ENCODE measurements at places on chromosomes 11 and 22.
A peak's percentile ranks its signal among the peaks of the same experiment; 100 is the strongest.

- no peak for DNase-seq
Observed at GRCh38 chr11:106480581-106481190, 403.2 kb downstream of the AASDHPPT start.

DNA sequence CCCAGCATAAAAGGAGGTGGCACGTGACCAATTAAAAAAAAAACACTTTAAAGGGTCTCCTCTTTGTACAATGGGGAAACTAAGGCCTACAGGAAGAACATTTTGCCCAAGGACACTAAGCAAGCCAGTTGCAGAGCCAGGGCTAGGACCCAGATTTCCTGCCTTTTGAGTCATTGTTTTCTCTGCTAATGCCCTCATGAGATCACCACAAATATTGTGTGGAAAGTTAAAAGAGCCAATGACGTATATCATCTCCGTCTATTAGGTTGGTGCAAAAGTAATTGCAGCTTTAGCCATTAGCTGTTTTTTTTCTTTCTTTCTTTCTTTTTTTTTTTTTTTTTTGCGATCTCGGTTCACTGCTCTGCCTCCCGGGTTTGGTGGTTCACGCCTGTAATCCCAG, 24.1 kb upstream of the LRRC32 start:
- no peak for DNase-seq

- DNase-seq, result no peak
Observed at GRCh38 chr22:41367039-41367679, 14.6 kb upstream of the TEF start.

DNA sequence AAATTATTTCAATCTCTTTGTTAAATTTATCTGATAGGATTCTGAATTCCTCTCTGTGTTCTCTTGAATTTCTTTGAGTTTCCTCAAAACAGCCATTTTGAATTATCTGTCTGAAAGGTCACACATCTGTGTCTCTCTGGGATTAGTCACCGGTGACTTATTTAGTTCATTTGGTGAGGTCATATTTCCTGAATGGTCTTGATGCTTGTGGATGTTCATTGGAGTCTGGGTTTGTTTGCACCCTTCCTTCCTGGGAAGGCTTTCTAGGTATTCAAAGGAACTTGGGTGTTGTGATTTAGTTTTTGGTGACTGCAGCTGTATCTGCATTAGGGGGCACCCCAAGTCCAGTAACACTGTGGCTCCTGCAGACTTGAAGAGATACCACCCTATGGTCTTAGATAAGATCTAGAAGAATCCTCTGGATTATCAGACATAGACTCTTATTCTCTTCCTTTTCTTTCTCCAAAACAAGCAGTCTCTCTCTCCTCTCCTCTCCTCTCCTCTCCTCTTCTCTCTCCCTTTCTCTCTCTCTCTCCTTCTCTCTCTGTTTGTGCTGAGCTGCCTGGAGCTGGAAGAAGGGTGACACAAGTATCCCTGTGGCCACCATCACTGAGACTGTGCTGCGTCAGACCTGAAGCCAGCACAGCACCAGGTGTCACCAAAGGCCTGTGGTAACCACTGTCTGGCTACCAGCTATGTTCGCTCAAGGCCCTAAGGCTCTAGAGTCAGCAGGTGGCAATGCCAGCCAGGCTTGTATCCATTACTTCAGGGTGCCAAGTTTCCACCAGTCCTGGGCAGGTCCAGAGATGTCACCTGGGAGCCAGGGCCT, 3.3 kb upstream of the HEPN1 start:
- DNase-seq, result no peak

DNA sequence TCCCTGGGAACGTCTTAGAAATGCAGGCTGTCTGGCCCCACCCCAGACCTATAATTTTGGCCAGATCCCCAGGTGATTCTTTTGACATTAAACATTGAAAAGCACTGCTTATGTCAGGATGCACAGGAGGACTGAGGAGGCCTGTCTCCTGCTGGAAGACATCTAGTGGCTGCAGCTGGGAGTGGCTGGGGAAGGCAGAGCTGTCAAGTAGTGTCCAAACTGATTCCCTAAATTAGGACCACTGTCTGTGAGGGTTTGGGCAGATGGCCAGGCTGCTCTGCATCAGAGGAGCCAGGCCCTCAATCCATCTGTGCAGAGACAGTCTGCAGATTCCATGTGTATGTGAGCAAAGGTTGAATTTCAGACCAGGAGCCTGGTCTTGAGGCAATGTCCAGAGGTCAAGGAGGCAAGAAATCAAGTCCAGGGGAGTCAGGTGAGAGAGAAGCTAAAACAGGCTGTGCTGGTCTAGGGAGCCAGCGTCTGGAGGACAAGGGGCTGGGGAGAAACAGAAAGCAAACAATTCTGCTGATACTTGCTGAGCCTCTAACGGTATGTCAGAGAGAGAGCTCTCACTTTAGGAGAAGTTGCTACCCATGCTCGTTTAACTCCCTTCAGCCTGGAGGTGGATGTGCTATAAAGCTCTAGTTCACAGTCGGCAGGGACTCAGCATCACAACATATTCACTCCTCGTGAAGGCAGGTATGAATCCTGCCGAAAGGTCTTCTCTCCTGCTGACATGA, 15.3 kb upstream of the SYTL2 start:
- no peak for DNase-seq

- DNase-seq, result no peak
Observed at GRCh38 chr11:44731685-44732430, 5.1 kb downstream of the TSPAN18 start.

DNA sequence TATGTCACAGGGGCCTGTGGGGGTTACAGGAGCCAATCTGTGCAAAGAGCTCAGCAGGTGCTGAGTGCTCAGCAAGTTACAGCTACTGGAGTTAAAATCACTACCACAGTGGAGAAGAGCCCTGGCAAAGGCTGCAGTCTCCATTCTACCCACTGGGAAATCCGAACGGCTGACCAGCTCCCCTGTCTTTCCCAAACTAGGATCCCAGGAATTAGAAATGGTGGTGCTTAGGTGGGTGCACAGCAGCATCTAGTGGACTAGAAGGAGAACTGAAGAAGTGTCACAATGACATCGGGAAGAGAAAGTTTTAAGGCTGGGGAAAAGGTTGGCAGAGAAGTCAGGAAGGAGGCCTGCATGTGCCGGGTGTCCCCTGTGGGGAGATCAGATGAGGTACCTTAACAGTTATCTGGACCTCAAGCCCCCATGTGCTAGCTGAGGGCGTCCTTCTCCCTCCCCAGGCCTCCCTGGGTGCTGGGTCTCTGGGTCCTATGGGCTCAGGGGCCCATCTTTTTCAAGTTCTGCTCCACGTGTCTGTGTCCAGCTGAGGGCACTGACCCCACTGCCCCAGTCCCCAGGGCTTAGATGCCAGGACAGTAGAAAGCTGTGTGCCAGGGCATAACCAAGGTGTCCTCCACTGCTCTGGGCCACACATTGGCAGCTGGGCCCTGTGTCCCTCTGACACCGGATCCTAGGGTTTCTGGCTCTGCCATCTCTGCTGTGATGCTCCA, 1.9 kb downstream of the PIWIL3 start:
- DNase-seq, result no peak

DNA sequence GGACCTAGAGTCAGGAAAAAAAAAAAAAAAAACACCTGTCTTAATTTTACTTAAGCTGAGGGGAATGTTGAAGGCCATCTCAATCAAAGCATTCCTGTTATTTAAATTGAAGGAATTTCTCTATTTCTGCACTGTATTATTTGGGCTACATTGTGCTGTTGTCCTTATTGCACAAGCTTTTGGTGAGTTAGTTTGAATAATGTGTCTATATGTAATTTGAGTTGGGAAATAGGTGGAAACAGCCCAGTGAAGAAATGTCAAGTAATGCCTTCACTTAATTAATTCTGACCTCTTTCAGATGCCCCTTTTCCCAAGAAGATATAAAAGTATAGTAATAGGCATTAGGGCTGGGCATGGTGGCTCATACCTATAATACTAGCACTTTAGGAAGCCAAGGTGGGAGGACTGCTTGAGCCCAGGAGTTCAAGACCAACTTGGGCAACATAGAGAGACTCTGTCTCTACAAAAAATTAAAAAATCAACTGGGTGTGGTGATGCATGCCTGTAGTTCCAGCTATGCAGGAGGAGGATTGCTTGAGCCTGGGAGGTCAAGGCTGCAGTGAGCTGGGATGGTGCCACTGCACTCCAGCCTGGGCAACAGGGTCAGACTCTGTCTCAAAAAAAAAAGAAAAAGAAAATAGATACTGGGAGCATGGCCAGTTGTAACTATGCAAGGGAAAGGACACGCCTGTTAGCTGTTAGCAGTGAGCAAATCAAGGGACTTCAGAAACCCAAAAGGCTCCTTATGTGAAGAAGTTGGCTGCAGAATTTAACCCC, 34.9 kb downstream of the OR10A6 start:
- no peak for DNase-seq

- DNase-seq, result no peak
Observed at GRCh38 chr11:133173810-133174412, 358.4 kb downstream of the OPCML start.

DNA sequence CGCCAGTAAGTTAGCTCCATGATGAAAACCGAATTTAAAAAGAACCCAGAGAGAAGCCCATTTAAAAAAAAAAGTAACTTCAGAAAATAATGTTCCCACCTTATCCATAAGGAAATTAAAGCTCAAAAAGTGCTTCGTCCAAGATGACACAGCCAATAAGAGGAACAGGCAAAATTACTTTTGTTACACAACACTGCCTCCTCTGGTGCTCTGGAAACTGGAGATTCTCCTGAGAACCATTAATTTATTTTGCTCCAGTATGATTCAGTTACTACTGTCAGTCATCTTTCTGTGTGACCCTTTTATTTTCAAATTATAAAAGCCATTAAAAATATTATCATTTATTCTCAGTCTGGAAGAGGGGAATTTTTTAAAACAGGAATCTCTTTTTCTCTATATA, 2.0 kb downstream of the IFT27 start:
- DNase-seq, result no peak

DNA sequence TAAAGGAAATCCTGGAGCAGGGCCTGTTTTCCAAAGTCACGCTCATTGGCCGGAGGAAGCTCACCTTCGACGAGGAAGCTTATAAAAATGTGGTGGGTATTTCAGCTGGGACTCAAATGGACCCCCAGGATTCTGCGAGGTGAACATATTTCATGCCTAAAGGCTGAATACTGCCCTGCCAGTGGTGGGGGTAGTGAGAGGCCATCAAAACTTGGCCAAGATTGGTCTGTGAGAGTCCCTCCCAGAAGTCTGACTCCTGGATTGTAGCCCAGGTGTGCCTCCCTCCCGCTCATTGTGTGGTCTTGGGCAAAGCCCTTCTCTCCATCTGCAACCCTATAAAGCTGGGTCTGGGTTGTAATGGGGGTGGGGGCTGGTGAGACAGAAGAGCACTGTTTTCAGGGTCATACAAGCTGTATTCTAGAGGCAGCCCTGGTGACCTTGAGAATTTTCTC, 853 bp downstream of the HTATIP2 start:
- DNase-seq, result no peak

DNA sequence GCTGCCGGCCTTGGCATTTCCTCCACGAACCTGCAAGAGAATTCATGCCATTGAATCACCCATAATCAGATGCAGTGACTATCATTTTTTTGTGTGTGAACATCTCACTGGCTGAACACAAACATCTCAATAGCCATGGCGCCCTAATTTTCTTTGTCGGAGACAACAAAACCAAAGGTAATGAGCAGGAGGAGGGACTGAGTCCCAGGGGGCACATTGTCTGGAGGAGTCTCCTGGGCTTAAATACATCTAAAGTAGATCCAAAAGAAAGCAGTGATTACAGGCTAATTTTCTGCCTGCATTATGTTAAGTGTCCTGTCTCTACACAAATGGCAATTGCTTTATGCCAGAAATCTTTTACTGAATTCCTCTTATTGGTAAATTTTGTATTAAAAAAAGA, 113.5 kb downstream of the NTM start:
- DNase-seq, result no peak

GRCh38 chr11:22193348-22194051, 615 bp downstream of the ANO5 start:
- no peak for DNase-seq

- DNase-seq, result no peak
Observed at GRCh38 chr11:34351687-34352469, 5.9 kb downstream of the ABTB2 start.

DNA sequence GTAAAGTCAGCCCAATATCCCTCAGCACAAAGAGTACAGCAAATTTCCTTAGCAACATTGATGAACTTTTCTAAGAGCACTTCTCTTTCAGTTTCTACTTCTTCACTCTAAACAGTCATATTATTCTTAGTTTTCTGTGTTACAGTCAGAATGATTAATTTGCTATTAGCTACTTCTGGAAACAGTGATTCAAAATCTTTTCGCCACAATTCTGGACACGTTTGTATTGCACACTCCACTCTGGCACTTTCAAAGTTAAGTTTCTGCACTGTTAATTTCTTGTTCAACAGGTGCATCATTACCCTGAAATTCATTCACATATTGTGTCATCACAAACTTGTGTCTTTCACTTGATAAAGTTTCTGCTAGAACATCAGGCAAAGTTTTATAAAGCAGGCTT, 22.5 kb downstream of the ABTB2 start:
- no peak for DNase-seq

- DNase-seq, result no peak
Observed at GRCh38 chr11:1750481-1750839, at the start of gene IFITM10. Gene IFITM10 (minus strand): TSS chr11:1750595. CDS start chr11:1750442, 153 bp downstream.

GRCh38 chr11:10674440-10674855, 19.1 kb downstream of the IRAG1 start:
- peak; percentile 19 for DNase-seq

DNA sequence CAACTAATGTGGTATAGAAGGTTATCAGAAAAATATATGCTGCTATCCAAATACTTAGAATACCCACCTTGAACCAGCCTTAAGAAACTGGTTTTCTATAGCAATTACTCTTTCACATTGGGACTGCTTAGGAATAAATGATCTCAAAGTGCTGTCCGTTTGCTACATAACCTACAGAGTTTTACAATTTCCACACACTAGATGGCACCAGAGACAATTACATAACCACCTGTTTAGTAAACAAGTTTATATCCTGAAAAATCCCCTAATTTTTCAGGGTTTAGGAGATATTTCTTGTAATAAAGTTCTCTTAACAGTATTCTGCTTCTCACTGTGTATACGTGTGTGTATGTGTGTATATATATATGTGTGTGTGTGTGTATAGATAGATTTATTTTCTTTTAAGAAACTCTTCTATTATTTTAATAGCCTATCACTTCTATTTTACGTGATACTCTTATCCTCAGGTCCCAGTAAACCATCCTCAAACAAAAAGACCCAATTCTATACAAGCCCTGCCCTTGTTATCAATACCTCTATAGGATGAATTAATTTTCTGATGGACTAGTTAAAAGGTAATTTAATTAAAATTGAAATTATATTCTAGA, 6.7 kb upstream of the OR5I1 start:
- DNase-seq, result no peak
